Endothelial cell of umbilical vein (primary cell): ENCODE measurements at places on chromosomes 16 and 17. TPM values are rescaled to one million over a fixed set of nuclear protein-coding genes. Genes with fewer than 3 reads are reported as not detected.

The SULT1A3 gene
- polyA plus RNA-seq: 4.8 and 5.1 TPM in 2 replicates

The FOXC2 gene
- 7.2 and 7.7 TPM in 2 replicates for polyA plus RNA-seq

The MRPL45 gene
- 34.2 and 41.2 TPM in 2 replicates for polyA plus RNA-seq

The C17orf50 gene
- 0.15 TPM in 1 of 2 replicates, not detected in the other for polyA plus RNA-seq

The GJD3 gene
- polyA plus RNA-seq: 0.10 TPM in 1 of 2 replicates, not detected in the other

The SSTR5 gene
- polyA plus RNA-seq: 0.52 and 0.65 TPM in 2 replicates

The KCNH4 gene
- 0.06 and 0.11 TPM in 2 replicates for polyA plus RNA-seq

The AURKB gene
- 67.8 and 69.2 TPM in 2 replicates for polyA plus RNA-seq

The CTF1 gene
- 4.3 and 4.7 TPM in 2 replicates for polyA plus RNA-seq

The FNDC8 gene
- not detected in 2 replicates for polyA plus RNA-seq

GRCh38 chr17:74280093-74280513 is 6.1 kb downstream of the DNAI2 start:
- no peak for DNase-seq

GRCh38 chr16:10896723-10897122 is 19.7 kb downstream of the CIITA start:
- no peak for DNase-seq

DNA sequence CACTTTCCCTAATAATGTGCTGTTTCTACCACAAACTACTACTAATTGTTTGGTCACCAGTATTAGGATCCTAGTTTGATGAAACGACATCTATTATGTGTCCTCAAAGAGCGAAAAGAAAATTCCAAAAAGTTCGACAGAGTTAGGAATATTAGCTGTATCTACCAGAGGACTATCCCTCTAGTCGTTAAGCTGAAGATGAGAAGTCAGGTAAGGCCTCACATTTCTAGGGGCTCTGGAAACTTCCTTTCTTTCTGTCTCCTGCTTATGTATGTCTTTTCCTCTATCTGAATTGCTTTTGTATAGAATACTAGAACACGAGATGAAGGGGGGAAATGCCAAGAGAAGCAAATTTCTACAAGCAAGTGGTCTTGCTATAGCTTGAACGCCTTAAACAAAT is 1.6 kb downstream of the GLG1 start:
- DNase-seq: peak; percentile 37

DNA sequence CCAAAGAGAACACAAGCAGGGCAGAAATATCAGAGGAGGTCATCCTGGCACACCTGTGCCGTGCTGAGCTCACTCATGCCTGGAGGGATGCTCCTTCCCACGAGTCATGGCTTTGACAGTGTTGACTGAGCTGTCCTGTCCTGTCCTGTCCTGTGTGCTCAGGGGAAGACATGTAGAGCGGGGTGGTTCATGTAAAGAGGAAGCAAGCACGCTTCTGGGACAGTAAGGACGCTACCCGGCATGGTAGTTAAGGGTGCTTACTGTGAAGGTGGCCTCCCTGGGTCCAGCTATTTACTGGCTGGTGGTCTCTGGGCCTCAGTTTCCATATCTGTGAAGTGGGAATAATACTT is 398 bp downstream of the LGALS9 start:
- no peak for DNase-seq

- no peak for DNase-seq
These were observed 634.6 kb upstream of the SOX9 start for GRCh38 chr17:71486261-71486660.

DNA sequence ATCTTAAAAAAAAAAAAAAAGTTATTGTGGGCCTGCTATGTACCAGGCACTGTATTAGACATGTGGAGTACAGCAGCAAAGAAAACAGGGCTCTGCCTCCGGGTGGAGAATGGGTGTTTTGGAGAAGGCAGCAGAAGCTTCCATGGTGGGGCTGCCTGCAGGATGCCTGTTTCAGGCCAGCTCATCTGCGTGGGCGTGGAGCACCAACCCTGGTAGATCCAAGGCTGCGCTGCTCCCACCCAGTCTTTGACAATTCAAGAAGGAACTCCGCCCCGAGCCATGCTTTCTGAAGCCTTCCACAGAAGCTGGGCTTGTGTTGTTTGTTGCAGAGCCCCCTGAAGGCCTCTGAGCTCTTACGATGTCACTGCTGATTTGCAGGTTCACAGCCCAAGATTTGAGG is 23.2 kb upstream of the CACNG1 start:
- no peak for DNase-seq

DNA sequence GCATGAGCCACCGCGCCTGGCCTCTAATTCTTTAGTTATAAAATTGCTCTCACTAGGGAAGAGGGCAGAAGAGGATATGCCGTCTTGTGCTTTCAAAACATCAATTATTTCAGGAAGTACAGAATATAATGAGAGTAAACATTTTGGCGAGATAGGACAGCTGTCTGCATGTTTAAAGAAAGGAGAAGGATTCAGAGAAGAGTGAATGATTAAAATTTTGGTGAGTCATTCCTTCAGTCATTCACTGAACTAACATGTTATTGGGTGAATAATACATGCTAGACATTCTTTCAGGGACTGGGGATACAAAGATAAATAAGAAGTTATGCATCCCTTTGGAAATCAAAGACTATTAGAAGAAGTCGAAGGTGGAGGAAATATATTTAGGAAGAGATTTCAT is 590.3 kb upstream of the GOT2 start:
- peak; percentile 18 for DNase-seq

- DNase-seq: no peak
These were observed 114.0 kb downstream of the CMIP start for GRCh38 chr16:81558444-81559175.

GRCh38 chr17:67606471-67606870 is 111.3 kb upstream of the NOL11 start:
- DNase-seq: peak; percentile 84

DNA sequence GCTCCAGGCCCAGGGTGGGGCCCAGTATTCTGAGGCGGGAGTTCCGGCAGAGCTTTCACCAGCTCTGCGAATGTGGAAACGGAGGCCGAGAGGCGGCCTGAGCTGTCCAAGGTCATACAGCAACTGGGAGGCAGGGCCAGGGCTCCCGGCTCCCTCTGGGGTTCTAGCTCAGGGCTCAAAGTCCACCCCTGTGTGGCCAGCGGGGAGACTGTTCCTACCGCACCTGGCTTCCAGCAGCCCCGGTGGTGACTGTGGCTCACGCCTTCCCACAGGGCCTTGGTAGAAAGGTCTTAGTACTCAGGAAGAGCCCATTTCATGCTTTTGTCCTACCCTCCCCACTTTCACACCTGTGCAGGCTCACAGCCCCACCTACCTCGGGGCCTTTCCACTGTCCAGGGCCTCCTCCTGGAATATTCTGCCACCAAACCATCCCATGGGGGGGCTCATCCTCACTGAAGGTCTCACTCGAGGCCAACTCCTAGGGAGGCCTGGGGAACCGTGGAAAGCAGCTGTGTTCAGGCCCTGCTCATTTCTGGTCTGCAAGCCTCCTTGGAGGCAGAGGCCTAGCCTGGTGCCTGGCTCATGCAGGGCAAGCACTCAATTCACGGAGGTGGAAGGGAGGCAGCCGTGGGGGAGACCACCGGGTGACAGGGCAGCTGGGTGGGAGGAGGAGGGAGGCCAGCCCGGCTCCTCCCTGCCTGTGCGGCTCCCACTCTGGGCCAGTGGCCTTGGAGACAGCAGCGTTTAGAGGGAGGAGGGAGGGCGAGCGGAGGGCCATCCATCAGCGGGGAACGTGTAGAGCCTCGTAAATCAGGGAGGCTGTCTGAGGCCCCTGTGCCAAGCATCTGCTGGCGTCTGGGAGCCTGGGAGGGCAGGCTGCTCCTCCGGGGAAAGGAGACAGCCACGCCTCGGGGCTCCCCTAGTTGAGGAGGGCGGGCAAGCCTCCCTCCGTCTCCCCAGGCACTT is 12.7 kb upstream of the DOC2B start:
- DNase-seq: no peak

DNA sequence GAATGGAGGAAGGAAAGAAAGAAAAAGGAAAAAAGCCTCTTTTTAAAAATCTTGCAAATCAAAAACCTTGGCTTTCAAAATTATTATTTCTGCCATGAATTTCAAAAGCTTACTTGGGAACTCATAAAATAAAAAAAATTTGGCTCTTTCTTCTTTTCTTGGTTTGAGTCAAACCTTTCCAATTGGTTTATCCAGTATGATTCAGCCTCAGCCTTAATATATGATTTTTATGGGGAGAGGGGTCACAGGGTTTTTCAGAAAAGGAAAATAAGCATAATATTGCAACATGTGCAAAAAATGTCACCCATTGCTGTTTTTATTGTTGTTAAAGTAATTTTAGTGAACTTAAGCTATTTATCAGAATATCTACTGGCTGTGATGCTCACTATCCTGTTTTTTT is 31.2 kb upstream of the HAPSTR1 start:
- DNase-seq: no peak

DNA sequence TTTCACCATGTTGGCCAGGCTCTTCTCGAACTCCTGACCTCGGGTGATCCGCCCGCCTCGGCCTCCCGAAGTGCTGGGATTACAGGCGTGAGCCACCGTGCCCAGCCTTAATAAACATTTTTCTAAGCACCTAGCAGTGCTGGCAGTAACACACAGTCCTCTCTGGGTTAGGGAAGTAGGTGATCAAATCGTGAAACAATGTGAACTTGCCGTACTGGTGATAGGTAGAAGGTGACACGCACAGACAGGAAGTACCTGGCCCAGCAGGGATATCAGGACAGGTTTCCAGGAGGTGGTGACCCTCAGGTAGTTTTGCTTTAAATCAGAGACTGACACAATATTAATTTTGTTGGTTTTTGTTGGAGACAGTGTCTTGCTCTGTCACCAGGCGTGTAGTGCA is 4.5 kb downstream of the PLD2 start:
- no peak for DNase-seq

GRCh38 chr17:61404663-61404912 is 4.9 kb downstream of the TBX2 start:
- DNase-seq: no peak

DNA sequence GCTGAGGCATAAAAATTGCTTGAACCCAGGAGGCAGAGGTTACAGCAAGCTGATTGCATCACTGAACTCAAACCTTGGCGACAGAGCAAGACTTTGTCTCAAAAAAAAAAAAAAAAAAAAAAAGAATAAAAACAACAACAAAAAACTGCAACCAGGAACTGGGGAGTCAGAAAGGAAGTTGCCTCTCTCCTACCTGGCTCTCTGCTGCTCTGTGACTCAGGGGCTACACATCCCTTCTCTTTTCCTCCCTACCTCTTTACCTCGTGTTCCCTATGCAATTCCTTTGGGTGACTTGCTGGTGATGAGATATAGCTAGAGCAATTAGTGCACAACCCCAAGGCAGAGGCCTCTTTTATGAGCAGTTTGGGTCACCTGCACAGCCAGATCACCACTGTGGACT is 95.9 kb downstream of the ABCC1 start:
- DNase-seq: no peak

- no peak for DNase-seq
These were observed 318.4 kb upstream of the MAF start for GRCh38 chr16:79918916-79919315.

- DNase-seq: no peak
These were observed 133.3 kb downstream of the ABCC12 start for GRCh38 chr16:48022496-48022895.

DNA sequence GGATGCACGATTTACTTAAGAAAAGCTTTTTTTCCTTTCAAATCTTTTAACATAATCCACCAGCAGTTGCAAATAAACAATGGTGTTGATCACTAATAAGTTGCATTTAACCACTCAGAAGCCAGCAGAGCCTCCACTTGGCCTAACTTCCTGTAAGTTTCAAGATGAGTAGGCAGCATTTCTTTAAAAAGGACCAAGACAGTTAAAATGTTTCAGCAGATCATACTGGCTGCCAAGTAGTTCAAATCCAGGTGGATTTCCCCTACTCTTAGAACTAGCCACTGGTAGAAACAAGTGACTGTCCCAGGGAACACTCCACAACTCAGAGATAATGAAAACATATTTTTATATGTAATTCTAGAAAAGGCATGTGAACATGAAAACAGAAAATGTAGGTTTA is 17.0 kb upstream of the RFFL start:
- no peak for DNase-seq

DNA sequence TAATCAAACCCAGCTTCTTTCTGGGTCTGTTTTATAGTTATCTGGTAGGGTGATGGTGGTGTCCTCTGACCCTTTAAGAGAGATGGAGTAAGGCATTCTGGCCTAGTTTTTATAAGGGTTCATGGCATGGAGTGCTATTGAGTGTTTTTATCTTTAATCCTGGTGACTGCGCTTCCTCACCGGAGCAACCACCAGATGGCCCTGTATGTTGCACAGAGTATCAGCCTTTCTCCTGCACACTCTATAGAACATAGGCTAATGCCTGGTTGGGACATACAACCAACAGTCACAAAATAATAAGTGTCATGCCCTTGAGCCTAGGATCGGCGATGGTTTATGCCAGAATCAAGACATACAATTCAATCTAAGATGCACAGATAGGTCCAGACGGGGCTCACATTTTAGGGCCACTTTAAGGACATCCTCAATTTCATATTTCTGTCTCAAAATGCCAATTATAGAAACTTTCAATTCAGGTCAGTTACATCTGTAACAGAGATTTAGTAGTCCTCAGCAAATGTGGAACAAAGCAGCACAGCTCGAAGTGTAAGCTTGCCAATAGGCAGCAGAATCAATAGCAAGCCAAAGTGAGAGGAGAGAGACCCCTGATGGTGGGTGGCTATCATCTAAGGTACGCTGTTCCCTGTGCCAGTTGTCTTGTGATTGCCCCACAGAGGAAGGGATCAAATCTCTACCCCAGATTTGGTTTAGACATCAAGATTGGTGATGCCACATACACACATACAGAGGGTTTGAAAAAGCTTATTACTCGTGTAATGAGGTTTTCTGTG is 37.2 kb upstream of the HOXB9 start:
- no peak for DNase-seq

GRCh38 chr17:76382803-76383545 is 1.4 kb upstream of the SPHK1 start:
- peak; percentile 74 for DNase-seq

DNA sequence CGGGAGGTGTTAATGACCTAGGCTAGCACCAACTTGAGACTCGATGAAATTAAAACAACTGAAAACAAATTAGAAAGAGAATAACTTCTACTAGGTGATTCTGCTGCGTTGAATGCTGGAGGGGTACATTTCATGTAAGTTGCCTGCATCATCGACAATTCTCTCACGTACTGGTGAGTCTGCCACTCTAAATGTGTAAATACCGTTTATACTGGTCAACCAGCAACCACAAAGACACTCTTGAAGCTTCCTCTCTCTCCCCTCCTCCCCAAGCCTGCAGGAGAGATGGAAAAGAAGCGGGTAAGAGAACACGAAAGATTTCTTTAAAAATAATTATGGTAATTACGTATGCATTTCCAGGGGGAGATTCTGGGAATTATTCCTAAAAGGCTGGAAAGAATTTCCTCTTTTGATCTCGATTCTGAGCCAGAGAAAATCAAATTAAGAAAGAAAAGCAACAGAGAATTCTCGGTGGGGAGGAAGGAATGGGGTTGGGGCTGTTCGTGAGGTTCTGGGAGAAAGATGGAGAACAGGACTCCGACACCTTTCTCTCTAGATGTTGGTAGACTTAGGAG is 68.6 kb upstream of the MRTFB start:
- DNase-seq: no peak

- peak; percentile 43 for DNase-seq
These were observed 30.7 kb upstream of the CDH5 start for GRCh38 chr16:66335704-66336329.

DNA sequence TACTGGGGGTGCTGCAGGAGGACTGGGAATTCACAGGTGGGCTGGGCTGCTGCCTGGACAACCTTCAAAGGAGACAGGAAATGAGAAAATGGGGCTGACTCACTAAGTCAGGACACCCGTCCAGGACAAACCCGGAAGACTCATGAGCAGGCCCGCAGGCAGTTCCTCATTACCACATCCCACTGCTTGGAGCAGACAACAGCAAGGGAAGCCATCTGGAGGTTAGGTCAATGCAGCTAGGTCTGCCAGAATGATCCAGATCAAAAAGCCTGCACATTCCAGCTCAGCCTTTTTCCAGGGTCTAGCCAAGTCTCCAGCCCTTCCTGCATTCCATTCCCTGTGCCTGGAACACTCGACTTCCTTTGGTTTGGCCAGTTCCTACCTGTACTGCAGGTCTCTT is 536.5 kb upstream of the CDH11 start:
- peak; percentile 58 for DNase-seq
